NCI-H2171 treated with DMSO at 0.1 percent for 48 hours (cell line): ENCODE measurements at places on chromosomes 3 and 15.

DNA sequence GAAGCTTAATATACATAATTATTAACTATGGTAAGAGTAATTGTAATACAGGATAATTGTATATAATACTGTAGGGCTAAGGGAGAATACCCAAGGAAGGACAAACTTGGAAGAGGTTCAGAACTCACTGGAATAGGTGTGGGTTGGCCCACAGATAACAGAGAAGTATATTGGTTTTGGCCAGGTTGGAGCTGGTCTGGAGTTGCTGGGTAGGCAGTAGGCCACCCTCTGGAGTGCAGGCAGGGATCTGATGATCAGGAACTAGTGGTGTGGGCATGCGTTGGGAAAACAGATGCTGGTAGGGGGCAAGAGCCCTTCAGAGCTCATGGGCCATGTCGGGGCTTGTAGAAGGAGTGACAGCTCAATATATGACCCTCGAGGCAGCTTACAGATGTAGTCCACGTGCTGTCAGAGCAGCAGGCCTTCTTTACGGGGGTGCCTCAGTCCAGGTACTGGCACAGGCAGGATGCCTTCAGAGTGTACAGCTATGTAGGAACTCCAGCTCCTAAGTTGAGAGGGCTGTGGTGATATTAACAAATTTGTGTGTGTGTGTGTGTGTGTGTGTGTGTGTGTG lies 12.4 kb downstream of the IREB2 start:
- peak; percentile 67 for DNase-seq

- DNase-seq = no peak
Observed at GRCh38 chr3:126226374-126226773, 46.0 kb upstream of the ALDH1L1 start.

DNA sequence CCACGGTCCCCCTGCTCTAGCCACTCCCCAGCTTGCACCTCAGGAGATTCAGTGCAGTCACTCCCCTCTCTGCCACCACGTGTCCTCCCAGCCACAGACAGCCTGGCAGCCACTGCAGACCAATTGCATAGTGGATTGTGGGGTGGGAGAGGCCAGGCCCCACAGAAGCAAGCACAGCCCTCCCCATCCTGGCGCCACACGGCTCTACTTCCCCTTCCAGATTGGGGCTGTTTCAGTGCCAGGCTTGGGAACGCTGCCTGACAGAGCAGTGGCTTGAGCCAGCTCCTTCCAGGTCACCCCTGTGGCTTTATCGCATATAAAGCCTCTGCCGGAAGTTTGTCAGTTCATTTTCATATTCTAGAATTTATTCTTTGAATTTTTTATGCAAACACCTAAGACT lies 90.7 kb downstream of the TMEM266 start:
- no peak for DNase-seq

- DNase-seq = no peak
Observed at GRCh38 chr3:160616716-160617115, 51.3 kb upstream of the KPNA4 start.

- DNase-seq = no peak
Observed at GRCh38 chr3:194758716-194759115, 73.0 kb downstream of the FAM43A start.

- peak; percentile 72 for DNase-seq
Observed at GRCh38 chr3:157493627-157494550, 9.3 kb downstream of the VEPH1 start.

DNA sequence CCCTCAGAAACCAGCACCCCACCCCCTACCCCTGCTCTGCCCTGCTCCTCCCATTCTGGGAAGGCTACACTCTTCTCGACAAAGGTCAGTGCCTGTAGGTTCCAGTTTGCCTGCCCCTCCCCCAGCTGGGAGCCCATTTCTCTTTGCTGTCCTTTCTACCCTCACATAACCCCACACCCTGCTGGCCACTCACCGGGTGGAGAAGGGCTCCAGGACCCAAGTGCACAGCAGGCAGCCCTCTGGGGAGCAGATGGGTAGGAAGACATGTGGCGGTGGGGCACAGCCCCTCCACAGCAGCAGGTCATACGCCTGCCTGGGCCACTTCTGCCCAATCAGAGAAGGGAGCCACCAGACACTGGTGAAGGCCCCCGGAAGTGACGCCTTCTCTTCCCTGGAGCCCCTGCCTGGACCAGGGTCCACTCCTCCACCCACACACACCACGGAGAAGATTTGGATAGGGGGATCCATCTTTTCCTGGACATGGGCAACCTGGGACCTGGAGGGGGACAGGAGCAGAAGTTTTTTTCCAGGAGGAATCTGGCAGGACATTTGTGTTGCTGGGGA lies at the start of gene THPO:
TSS of gene THPO (minus strand) at position 326 of the 564 bp plus-strand sequence. CDS start 1,948 bp downstream, outside the sequence.
- no peak for DNase-seq

- DNase-seq = no peak
Observed at GRCh38 chr15:100353449-100353848, 11.7 kb upstream of the ADAMTS17 start.

GRCh38 chr3:143208976-143209714 lies 89.6 kb downstream of the CHST2 start:
- DNase-seq = peak; percentile 15

DNA sequence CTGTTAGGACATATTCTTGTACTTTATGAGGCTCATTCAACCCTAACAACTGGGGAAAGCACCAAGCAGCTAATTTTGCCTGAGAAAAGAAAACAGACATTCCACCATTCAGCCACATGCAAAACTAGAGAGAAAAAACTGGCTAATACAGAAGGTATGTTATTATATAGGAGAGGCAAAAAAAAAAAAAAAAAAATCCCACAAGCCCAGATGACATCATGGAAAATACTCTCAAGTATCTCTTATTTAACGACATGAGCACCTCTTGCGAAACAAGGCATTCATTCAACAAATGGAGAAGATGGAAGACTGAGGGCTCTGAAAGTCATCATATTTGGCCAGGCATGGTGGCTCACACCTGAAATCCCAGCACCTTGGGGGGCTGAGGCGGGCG lies 61.5 kb downstream of the PRICKLE2 start:
- peak; percentile 62 for DNase-seq

DNA sequence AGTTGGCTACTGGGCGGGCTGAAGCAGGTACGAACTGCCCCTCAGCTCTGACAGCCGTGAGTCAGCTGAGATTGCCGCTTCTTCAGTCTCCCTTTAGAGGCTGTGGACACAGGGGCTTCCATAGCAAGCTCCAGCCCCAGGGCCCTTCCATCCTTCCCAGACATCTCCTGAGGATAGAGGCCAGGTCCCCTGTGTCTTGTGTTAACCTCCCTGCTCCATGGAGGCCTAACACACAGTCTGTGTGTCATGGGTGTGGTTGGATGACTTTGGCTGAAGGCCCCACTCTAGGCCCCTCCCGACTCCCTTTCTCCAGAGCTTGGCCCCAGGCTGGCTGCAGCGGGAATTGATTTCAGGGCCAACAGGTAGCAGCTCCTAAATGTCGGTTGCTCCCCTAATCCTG lies 116.1 kb upstream of the TLE3 start:
- no peak for DNase-seq

DNA sequence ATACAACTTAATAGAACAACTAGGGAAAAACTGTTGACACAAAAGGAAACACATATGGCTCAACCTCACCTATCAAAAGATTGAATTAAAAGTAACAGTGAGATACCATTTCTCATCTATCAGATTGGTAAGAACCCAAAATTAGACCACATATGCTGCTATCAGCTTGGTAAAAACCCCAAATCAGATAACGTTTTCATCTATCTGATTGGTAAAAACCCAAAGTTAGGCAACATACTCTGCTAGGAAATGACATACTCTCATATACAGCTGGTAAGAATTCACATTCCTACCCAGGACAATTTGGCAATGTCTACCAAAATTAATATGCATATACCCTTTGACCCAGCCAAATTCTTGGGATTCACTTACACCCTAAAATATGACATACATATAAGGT lies 26.3 kb downstream of the NRG4 start:
- DNase-seq = no peak

GRCh38 chr3:102174832-102175374 lies 259.9 kb upstream of the ZPLD1 start:
- DNase-seq = no peak

DNA sequence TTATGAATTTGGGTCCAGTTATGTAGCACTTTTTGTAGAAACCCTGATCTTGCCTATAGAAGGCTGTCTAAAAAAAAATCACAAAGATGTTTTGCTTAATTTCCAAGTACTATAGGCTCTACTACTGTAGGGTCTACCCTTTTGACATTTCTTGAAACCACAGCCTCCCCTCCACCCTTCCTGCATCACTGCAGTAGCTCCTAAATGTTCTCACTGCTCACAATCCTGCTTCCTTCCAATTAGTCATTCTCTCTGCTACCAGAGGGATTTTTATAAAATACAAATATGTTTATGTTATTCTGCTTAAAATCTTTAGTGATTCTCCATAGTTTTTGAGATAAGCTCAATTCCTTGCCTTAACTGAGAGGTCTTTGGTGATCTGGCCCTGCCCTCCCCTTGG lies 114.0 kb downstream of the CYP19A1 start:
- DNase-seq = no peak

DNA sequence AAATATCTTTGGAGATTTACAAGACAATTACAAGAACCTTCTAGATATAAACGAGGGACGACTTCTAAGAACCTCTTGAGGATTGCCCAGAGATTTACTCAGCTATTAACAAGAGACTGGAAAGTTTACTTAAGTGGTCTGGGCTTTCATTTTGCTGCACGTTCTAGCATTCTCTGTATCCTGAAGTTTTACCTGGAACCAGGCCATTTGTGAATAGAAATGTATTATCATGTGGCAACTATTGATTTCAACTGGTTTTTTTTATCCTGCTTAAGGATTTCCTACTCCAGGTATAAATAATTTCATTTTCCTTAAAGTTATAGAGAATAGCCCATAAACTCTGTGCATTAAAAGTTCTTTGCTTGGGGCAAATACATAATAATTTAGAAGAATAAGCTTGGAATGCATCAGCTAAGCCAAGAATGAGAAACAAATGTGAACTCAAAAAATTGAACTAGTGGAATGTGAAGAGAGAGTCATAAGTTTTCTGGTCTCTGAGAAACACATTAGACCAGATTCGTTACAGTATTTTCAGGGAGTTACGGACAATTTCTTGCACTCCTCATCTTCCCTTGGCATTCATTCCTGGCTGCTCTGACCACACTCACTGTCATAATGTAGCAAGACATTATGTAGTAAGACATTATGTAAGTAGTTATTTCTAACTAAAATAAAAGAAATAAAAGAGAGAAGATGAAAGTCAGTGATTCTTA lies 1.3 kb downstream of the AQP9 start:
- no peak for DNase-seq

- DNase-seq = peak; percentile 33
Observed at GRCh38 chr3:58008141-58009025, at the start of gene FLNB. TSS of gene FLNB (plus strand) at chr3:58008422. CDS start at chr3:58008565, 143 bp downstream.

DNA sequence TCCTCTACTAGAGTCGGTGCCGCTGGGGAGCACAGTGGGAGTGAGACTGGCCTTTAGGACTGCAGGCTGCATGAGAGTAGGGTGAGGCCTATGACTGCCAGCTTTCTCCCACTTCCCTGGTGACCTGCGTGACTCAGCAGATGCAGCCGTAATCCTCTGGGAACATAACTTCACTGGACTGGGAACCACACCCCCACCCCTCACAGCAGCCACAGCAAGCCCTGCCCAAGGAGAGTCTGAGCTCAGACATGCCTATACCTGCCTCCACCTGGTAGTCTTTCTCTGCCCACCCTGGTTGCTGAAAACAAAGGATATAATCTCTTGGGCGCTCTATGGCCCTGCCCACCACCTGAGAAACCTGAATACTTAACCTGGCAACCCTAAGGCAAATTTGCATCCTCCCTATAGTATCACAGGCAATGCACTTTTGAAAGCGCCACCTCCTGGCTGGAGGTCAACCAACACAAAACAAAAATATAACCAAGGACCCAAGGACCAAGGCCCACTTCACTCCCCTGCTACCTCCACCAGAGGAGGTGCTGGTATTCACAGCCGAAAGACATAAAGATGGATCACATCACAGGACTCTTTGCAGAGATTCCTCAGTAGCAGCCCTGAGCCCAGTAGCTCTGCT lies 308.9 kb downstream of the CTNNB1 start:
- DNase-seq = peak; percentile 52
